Activated CD4-positive, alpha-beta T cell treated with anti-CD3 and anti-CD28 coated beads, Interleukin-2, Interleukin-6, amounts not matched to agents 100 ng/mL and 50 ng/mL, durations not matched to agents 16 hours and 8 hours (primary cell): ENCODE measurements at places on chromosomes 13 and 19.
A peak's percentile ranks its signal among the peaks of the same experiment; 100 is the strongest.

GRCh38 chr13:107205318-107206104, 637.6 kb upstream of the ARGLU1 start:
- DNase-seq: peak; percentile 69

GRCh38 chr13:106098778-106099177, 436.7 kb downstream of the EFNB2 start:
- no peak for DNase-seq

- DNase-seq: peak; percentile 45
Observed at GRCh38 chr13:45040622-45041021, 51.3 kb downstream of the GPALPP1 start.

DNA sequence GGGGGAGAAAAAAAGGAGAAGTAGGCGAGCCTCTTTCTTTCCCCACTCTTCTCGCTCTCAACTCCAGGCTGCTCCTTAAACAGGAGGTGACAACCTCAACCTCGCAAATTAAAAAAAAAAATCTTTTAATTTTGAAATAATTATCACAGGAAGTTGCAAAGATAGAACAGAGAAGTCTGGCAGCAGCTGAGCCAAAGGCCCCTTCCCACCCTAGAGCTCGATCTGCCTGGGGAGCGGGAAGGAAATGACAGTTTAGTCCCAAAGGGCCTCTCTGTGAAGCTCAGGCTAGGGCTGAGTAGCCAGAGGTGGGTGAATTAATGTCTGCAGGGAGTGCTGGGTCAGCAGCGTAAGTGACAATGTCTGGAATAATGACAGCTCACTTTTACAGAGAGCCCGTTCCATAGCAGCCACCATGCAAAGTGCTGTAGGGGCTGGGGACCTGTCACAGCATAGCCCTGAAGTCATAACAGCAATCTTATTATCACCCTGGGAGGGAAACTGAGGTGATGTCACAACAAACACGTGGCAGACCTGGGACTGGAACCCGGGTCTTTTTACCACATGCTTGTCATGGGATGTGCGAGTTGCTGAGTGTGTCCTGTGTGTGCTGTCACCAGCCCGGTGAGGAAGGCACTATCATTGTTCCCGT, 8.8 kb upstream of the CD22 start:
- no peak for DNase-seq

- no peak for DNase-seq
Observed at GRCh38 chr19:55369653-55370304, 484 bp downstream of the IL11 start.

DNA sequence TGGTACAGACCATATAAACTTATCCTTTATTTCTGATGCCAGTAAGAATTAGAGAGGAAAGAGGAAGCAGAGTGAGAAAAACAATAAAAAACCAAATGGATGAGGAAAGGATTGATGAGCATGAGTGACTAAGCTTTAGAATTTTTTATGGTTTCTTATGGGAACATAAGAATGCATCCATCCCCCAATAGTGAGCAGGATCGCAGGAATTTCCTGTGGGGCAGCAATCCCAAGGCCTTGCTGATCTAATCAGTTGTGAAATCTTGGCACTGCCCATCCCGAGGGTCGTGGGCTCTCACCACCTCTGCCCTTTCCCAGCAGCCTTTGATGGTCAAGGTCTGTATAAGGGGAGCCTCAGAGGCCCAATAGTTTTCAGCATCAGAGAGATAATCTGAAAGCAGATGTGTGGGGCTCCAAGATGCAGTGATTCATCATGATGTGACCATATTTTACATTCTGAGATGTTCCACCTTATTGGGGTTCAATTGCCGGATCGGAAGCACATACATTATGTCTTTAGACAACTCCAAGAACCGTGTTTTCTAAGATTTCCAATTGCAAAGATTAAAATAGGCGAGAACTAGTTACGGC, 222.1 kb downstream of the DNAJC15 start:
- no peak for DNase-seq

- no peak for DNase-seq
Observed at GRCh38 chr13:66805657-66806056, 424.5 kb downstream of the PCDH9 start.

DNA sequence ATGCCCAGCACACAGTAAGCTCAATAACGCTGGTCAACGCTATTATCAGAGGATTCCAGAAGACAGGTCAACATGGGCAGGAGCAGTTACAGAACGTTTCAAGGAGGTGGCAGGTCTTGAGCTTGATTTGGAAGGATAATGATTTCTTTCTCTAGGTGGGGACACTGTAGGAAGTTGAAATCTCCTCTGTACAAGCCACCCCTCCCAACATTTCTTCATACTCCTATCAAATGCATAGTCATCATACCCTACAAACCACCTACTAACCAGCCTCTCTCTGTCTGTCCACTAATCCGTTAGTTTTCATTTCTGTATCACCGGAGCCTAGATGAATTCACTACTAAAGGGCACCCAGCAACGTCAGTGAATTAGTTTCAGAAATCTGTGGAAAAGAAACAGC, 1.3 kb downstream of the ATP7B start:
- no peak for DNase-seq

DNA sequence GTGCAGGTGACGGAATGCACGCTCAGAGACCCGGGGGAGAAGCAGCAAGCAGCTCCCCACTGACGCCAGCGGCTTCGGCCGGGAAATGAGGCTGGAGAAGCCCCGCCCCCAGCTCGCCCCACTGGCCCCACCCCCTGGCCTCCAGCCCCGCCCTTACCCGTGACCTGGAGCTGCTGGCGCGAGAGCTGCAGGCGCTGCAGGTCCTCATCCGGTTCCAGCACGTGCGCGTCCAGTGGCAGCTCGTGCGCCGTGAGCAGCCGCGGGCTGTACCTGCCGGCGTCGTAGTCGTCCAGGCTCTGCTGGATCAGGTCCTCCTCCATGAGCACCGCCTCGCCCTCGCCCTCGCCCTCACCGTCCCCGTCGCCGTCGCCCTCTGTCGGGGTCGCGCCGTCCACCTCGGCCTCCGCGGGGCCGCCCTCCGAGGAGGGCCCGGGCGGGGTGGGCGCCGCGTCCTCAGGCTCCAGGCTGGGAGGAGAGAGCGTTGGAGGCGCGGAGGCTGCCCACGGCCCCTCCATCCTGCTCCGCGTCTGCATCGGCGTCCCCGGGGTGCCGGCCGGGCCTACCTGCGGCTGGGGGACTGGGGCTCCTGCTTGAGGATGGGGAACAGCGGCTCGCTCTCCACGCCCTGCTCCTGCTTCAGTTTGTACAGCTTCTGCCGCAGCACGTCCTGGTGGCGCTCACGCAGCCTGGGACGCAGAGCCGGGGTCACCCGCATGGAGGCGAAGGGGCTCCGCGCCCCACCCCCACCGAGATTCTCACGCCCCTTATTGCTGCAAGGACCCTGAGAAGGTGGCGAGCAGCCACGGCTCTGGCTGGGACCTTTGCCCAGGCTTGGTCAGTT, 6.4 kb upstream of the TBXA2R start:
- no peak for DNase-seq

DNA sequence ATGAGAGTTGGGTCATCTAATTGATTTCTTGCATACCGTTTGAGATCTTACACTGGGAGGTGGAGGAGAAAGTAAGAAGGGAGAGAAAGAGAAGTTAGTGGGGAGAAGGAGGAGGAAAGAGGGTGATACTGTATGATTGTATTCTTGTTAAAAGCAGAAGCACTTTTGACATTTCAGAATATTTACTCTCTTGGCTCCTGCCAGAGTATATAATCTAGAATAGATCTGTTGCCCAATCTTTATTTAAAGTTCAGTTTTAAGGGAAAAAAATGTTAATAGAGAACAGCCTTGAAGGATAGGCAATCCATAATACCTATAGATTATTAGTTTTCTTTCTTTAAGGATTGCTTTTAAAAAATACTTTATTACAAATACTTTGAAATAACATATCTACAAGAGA, 41.5 kb downstream of the PDS5B start:
- no peak for DNase-seq

DNA sequence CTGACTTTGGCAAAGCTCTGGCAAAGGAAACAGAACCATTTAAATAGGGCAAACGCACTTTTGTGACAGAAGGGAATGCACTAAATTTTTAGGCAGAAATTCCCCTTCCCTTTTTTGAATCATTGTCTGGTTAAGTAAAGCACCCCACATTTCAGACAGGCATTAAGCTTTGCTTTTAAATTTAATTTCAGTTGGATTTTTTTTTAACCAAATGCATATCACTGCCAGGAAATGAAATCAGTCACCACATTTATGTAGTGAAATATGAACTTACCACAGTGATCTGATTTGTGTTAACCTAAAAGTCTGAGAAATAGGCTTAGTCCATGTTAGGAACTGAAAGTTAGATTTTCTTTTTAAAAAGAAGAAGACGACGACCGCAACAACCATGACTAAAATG, 10.8 kb downstream of the GPR183 start:
- DNase-seq: peak; percentile 66

DNA sequence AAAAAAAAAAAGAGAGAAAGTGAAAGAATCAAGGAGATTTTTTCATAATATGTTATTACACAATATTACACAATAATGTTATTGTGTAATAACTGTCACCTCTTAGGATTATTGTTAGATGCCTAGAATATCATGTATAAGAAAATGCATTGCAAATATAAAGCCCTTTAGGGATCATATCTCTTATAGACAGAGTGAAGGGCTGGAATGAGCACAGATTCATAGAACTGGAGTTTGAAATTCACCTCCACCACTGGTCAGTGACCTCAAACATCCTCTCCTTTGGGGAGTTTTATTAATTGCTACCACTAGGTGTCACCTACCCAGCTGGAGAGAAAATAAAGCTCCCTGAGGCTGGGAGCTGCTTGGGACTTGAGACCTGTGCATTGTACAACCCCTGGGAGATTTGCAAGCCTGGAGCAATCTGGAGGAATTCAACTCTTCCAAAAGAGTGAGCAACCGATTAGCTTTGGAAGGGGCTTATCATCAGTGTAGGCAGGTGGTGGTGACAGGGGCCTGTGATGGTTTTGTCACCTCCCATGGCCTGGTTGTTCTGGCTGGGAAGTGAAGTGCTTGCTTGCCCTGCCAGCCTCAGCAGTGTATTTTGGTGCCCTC, 30.3 kb upstream of the FRY start:
- peak; percentile 44 for DNase-seq

GRCh38 chr19:50281491-50281890, 47.7 kb downstream of the KCNC3 start:
- no peak for DNase-seq

GRCh38 chr13:23622985-23623384, 52.8 kb downstream of the TNFRSF19 start:
- DNase-seq: no peak

- no peak for DNase-seq
Observed at GRCh38 chr13:110105136-110105535, 201.8 kb downstream of the COL4A1 start.

GRCh38 chr19:46634045-46634655, 1.9 kb downstream of the GNG8 start:
- peak; percentile 96 for DNase-seq

GRCh38 chr19:496112-496665, at the start of gene MADCAM1:
TSS of gene MADCAM1 (plus strand) at chr19:496486. CDS start at chr19:496500, 14 bp downstream.
- no peak for DNase-seq

DNA sequence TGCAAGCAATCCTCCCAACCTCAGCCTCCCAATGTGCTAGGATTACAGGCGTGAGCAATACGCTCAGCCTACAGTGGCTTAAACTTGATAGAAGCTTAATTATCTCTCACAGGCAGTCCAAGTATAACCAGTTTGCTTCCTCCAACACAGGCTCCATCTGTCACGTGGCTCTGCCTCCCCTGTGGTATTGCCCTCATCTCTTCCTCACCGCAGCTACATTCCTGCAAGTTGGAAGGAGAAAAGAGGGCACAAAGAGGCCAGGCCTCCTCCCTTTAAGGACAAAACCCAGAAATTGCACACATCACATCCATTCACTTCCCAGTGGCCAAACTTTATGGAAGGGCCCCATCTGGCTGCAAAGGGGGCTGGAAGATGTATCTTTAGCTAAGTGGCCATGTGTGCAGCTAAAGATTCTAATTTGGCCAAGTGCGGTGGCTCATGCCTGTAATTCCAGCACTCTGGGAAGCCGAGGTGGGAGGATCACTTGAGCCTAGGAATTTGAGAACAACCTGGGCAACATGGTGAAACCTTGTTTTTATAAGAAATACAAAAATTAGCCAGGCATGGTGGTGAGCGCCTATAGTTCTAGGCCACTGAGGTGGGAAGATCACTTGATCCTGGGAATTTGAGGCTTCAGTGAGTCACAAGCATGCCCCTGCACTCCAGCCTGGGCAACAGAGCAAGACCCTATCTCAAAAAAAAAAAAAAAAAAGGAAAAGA, 3.1 kb upstream of the SDHAF1 start:
- no peak for DNase-seq

DNA sequence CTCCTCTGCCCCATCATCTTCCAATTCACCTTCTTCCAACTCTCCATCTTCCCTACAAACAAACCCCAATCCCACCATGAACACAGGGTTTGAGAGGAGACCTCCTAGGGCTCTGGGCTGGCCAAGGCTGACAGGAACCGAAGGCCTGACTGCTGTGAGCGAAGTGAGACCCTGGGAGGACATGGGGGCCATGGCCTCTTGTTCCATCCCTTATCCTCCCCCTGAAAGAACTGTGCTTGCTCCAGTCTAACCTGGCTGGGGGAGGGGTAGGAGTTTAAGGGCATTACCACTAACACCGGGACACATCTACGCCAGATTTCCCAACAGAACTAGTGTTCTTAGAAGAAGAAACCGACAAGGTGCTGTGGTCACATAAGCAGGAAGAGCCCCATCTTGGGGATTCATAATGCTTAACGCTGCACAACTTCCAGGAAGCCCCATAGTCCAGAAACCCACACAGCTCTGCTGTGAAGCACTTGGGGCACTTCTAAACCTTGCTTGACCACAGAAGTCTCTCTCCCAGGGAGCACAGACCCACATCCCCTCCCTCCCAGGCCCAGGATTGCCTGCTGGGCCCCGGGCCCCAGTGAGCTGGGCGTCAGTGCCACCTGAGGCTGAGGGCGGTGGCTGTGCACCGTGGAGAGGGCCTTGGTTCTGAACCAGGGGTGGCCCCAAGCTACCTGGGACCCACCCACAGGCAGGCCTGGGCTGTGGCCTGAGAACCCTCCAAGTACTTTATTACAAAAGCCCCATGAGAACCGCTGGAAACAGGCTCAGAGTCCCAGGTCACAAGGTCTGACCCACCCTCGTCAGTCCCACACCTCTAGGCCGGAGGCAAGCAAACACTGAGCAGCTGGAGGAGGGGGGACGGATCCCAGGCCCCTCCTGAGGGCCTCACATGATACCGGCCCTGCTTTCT, 18.8 kb downstream of the ZC3H4 start:
- peak; percentile 90 for DNase-seq
